Activated naive CD4-positive, alpha-beta T cell treated with anti-CD3 and anti-CD28 coated beads, Interleukin-2, amount 50 U/mL, for 16 hours (primary cell): ENCODE measurements at places on chromosomes 12 and 14.

- DNase-seq: peak; percentile 96
Measured at GRCh38 chr14:91510171-91511042, at the start of gene PPP4R3A. Gene PPP4R3A, minus strand, starts transcription at chr14:91510310. Its CDS starts 663 bp downstream, at chr14:91509647.

GRCh38 chr12:115871714-115872113 is 405.8 kb downstream of the MED13L start:
- DNase-seq: no peak

- DNase-seq: no peak
Measured at GRCh38 chr12:53090554-53090953, 6.9 kb upstream of the IGFBP6 start.

DNA sequence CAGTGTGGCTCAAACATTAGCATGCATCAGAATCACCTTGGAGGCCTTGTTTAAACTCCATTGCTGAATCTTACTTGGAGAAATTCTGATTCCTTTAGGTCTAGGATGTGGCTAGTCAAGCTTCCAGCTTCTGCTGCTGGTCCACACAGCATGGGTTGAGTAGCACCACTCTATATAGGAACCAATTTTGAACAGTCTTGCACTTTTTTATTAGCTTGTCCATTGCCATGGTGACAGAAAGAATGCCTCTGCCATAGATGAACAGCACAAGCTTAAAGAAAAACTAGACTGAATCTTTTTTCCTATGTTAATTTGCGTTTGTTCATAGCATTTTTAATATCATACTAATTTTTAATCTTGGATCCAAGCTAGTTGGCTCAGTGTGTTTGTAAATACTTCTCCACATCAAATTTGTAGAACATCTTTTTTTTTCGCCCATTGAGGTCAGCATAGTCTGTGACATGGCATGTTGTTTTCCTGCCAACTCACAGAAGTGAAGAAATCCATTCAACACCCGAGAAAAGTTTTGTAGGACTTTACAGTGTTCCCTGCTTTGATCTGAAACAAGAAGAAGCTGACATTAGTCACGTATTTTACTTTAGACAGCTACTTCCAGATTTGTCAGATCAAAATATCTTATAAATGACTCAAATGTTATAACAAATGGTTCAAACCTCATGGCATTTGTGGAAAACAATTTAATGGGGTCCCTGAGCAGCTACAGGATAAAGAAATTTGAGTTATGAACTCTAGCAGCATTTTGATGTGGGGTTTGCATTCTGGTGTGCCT is 438.8 kb downstream of the EGLN3 start:
- DNase-seq: no peak

GRCh38 chr14:55545779-55546178 is 34.2 kb upstream of the KTN1 start:
- DNase-seq: no peak

DNA sequence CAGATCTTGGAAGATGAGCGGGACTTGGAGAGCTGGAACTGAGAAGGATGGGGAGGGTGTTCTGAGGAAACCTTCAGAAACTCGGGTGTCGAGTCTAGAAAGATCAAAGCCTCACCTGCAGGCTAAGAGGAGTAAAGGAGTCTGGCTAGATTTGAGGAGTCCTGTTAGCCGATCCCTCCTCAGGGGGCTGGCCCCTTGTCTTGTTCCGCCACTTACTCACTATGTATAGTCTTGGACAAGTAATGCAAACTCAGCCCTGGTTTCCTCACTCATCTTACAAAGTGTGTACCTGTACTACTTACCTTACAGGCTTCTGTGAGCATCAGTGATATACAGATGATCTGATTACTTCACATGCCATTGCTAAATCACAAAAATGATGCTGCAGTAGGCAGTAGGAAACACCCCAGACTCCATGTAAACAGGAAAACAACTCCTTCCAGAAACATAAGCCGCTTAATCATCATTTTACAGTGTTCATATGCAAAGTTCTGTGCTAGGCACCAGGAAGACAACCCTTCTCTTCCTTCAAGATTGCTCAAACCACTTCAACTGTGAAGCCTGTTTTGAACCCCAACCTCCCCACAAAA is 2.0 kb upstream of the SPTLC2 start:
- DNase-seq: no peak

GRCh38 chr12:120757949-120758348 is 32.3 kb downstream of the ACADS start:
- DNase-seq: no peak

GRCh38 chr14:89955745-89956660 is at the start of gene TDP1:
Gene TDP1, plus strand, starts transcription at chr14:89955927. Its CDS starts 7,188 bp downstream, at chr14:89963115.
- peak; percentile 98 for DNase-seq

DNA sequence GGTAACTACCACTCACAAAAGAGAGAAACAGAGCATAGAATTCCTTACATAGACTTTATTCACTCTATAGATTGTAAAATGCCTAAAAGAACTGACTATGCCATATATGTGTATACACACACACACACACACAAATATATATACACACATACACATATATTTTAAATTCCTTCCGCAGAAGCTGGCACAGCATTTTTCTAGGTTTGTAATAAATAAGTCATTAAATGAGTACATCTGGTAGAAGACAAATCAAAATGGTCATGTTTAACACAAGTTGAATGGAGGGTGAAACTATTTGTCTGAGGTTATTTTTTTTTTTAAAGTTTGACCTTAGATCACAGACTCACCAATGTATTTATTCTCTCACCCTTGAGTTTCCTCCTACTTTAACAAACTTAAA is 58.2 kb downstream of the CCER1 start:
- no peak for DNase-seq

DNA sequence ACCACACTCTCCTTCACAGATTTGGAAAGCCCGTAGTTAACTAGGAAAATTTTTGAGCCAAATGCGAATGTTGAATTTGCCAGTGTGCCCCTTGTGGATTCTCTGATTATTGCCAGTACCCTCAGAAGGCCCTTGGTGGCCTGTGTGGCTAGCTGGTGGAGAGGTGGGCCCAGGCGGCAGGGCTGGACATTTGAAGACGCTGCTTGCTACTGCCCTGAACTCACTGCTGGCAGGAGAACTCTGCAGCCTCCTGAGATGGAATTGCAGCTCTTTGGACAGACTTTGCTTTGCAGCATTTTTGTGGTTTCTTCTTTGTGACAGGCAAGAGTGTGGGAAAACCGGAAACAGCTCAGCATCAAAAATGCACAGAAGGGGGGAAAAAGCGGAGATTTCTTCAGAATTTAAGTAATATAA is 97.6 kb downstream of the TGFB3 start:
- DNase-seq: no peak

DNA sequence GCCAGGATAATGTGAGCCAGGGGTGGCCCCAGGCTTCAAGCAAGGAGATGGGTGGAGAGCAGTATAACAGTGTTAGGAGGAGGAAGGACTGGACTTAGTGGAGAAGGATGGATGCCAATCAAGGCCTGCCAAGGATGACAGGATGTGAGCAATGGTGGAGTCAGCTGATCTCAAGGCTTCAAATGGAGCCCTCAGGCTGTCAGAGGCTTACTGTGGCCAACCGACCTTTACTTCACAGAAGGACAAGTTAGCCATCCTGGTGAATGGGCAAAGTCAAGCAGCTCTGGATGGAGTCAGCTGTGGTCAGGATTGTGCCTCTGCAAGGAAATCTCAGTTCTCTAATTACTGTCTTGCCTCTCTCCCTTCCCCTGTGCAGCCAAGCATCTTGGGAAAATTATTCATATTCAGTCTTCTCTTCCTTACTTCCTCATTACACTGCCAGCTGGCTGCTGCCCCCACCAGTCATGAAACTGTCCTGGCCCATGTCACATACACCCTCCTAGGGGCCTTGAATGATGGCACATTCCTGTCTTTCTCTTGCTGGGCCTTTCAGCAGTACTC is 7.6 kb upstream of the STAT6 start:
- DNase-seq: no peak

DNA sequence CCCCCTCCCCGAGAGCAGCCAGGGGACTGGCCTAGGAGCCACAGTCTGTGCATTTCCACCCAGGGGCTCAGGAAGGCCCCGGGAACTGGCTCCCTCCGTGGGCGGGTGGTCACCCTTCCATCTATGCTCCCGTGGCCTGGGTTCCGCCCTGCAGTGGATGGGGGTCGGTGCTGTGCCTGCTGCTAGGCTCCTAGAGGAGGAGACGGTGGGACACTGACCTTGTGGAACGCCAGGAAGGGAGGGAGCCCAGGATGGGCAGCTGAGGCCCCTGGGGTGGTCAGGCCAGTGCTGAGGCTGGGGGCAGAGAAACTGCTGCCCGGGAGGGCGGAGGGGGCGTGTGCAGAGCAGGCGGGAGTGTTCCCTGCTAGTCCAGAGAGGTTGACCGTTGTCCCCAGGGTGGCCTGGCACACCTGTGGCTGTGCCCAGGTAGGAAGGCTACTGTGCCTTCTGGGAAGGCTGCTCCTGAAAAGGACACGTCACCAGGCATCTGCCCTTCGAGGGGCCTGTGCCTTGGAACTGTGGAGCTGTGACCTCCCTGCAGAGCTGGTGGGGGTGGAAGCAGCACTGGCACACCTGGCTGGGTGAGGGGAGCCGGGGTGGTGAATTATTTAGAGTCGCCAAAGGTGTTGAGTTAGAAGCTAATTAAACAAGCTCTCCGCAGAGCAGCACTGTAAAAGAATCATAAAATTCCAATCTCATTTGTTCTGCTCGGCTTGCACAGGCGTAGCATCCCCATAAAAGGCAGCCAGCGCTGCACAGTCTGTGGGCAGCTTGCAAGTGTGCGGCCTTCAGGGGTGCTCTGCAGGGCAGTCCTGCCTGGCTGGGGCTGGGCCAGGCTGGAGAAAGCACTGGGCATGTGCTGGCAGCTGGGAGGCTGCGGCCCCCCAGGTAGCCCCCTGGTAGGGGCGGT is 145.1 kb downstream of the KIF26A start:
- peak; percentile 4 for DNase-seq

GRCh38 chr12:6336079-6336888 is 5.6 kb downstream of the TNFRSF1A start:
- peak; percentile 53 for DNase-seq

DNA sequence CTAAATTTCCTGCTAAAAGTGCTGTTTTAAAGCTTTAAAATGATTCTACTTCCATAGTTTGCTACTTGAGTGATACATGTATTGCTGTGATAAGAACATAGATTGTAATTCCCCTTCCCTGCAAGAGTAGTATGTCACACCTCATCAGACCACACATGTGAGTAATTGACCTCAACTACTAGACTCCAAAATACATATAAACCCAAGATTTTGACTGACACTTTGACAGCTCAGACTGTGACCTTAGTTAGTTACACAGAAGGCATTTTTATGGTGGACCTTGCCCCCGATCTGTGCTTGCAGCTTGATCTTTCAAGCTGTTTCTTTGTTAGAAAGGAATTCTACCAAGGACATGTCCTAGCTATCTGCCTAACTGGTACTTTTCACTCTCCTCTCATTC is 18.6 kb downstream of the APOBEC1 start:
- DNase-seq: no peak

GRCh38 chr12:112480931-112481330 is 62.2 kb downstream of the PTPN11 start:
- no peak for DNase-seq

DNA sequence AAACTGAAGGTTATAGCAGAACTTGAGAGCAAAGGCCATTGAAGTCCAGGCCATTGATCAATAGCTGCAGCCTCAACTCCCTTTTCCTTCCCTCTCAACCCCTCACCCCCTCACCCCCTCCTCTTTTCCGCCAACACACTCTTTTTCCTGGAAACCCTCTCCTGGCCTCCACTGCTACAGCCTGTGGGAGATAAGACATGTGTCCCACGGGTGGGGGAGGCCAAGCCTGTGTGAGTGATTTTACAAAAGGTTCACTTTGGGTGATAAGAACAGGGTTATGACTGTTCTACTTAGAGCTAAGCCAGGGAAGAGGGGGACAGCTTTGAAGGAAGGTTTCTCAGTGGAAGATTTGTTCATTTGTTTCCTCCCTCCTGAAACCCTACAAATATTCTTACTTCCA is 9.2 kb upstream of the FGF23 start:
- no peak for DNase-seq

DNA sequence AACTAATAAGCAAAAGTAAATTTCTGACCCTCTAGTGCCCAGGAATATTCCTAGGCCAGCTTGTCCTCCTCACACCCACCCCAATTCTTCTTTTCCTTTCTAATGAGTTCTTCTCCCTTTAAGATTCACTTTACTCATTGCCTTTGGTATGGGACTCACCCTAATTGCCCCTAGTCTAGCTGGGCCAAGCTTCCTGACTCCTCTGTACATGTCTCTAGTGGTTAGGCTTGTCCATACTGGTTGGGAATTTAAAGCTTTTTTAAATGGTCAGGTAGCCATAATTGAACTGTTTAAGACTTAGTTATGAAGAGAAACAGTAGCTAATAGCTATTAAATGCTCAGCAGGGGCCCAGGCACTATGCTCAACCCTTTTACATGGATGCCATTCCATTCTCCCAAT is 248.2 kb downstream of the C12orf42 start:
- DNase-seq: no peak

- DNase-seq: no peak
Measured at GRCh38 chr14:101060171-101060601, 156.7 kb upstream of the RTL1 start.

DNA sequence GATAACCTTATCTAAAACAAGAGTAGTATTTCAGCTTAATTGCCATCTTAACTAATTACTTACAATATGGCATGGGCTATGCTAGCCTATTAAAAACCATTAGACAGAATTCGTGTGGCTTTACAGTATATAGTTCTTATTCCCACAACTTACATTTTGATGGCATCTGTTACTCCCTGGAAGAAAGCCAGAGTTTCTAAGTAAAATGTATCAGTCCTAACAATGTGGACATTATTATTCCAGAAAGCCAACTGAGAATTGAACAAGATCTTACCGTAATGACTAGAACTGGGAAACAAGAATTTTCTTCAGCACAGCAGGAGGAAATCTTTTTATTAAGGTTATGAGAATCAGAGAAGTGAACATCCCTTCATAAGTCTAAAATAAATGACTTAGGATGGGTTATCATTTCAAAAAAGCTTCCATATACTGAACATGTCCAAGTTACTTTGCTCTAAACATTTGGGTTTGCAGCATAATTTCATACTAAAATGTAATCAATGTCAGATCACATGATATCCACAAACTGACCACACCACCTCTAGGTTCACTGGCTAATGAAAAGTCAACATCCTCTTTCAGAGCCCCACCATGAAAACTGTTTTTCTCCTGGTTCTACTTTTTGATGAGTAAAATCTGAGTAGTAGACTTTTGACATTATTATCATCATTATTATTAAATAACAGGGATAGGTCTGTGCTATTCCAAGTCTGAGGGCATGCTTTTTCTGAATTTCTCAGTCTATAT is 179.7 kb downstream of the SSPN start:
- no peak for DNase-seq
